ENCODE measurements at places on chromosomes 3 and 15.

DNA sequence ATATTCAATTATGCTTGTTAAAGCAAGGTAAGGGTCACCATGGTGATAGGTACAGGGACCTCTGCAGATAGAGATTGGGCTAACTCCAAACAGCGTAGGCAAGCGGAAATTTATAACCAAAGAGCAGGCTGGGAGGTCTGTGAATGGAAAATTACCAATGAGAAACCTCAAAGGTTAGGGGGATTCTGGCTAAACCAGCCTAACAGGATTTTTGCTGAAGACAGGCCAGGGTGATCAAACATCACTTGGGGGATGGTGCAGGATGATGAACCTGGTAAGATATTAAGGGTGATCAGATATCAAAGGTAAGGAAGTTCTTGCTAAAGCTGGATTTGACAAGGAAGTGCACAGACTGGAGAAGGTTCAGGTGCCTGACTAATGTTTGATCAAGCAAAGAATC is 35.3 kb upstream of the SNRPN start:
- DNase-seq = no peak

DNA sequence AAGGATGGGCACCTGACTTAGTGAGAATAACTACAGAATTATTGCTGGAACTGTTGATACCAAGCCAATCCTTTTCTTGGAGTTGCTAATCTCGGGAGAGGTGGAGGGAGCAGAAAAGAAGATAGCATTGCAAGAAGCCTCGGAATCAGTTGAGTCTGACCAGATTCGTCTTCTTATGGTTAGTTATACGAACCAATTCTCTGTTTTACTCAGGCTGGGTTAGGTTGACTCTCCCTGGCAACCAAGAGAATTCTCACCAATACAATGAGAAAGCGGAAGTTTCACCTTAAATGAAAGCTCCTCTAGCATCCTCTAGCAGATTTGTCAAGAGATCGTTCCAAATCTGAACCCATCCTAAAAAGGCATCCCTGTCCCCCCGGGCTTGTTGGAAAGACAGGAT is 43.5 kb upstream of the UBE2E1 start:
- no peak for DNase-seq

DNA sequence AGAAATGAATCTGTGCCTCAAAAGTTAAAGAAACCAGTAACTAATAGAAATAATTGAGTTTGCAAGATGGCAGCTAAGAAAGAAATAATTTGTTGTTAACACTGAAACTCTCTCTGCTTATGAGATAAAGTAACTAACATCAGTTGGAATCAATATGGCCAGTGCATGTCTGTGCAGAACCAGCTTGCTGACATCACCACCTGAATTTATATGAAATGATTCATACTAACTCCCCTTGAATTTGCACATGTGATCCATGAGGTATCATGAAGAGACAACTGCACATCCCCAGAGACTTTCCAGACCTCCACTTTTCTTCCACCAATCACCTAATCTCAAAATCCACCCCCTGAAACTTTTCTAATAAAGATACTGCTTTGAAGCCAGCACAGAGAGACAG is 10.3 kb upstream of the SLC25A38 start:
- no peak for DNase-seq

DNA sequence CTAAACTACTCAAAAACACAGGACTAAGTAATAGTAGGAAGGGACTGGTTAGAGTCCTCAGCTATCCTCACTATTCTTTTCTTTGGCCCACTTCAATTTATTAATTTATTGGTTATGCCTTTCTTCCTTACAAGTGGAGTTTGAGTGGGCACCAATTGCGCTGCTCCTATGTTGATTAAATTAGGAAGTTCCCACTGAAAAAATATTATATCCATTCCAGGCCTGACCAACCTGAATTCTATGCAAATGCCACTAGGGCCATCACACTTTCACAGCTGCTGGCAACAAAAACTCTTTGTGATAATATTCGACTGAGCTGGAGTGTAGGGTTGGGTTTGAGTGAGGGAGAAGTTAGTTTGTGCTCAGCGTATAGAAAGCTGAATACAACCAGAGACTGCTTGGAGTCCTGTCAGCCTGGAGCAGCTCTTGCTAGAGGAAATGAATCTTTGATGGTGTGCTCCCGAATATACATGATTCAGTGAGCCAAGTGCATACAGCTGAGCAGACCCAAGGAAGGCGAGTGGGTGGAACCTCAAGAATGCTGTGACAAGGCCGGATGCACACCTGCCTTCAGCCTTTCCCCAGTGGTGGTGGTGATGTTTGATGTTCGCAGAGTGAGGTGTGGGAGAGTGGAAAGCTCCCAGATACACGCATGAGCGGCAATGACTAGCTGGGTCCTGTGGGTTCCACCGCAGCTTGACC is 1.5 kb downstream of the ARHGEF3 start:
- DNase-seq = peak; percentile 60

DNA sequence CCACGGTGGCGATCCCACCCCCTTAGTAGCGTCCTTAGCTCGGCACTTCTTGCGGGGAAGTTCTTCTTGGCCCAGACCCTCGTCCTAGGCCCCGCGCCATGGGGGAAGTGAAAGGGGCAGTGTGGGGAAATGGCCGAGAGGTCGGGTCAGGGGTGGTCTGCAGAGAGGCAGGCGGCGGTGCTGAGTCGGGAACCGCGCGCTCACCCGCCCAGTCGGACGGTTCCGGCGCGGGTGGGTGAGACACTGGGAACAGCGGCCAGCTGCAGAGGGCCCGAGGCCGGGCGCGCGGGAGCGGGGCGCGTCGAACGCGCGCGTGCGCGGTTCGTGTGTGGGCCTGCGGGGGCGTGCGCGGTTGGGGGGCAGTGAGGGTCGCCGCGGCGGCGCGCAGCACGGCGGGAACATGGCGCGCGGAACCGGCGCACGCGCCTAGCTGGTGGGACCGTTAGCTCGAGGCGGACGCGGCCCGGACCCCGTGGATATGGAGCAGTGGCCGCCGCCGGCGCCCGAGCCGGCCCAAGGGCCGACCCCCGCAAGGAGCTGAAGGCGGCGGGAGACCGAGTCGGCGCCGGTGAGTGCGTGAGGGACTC is 246.9 kb downstream of the GOLGA6L6 start:
- DNase-seq = no peak

- no peak for DNase-seq
These were observed 147.2 kb upstream of the TPM1 start for GRCh38 chr15:62895139-62895866.

DNA sequence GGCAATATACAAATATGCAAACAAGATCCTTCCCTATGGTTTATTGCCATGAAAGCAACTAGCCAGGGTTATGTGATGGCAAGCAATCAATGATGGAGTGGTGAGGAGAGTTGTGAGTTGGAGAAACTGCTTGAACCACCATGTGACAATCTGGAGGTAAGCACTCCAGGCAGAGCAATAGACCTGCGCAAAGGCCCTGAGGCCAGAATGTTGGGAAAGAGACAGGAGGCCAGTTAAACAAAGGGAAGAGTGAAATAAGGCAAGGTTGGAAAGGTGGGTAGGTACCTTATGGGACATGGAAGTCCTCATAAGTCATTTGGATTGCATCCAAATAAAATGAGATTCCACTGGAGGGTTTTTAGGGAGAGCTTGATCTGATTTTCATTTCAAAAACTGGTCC is 80.0 kb upstream of the WNT5A start:
- DNase-seq = no peak

DNA sequence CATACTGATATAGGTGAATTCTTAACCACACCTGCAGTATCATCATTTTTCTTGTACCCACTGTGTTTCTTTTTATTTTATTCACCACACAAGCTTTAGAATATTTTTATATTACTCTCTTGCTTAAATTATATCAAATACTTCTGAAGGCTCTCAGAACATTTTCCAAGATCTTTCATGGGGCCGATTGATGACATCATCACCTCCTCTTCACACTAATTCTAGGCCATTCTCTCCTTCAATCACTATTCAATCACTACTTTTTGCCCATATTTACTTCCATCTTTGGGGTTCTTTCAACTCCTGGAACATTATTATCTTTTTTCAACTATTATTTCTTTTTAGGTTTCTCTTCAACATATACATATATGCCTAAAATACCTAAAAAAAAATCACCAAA is 1438.8 kb upstream of the ALCAM start:
- DNase-seq = no peak

GRCh38 chr15:87038404-87038803 is 958.7 kb downstream of the AGBL1 start:
- no peak for DNase-seq

- DNase-seq = no peak
These were observed 11.3 kb upstream of the TMEM115 start for GRCh38 chr3:50370594-50370993.

GRCh38 chr15:59401824-59402569 is 29.3 kb upstream of the MYO1E start:
- DNase-seq = no peak

DNA sequence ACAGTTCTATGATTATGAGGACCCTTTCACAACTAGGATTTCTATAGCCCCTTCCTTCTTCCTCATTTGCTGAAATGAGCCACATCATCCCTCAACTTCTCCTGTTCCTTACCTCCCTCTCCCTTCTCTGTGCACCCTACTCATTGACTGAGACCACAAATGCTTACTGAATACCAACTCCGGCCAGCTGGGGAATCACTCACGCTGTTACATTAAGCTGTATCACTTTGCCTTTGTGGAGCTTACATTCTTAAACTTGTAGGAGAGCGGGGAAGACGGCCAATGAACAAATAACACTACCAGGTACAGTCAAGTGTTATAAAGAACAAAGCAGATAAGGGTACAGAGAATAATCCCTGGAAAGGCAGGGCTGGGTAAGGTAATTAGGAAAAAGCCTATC is 5.7 kb downstream of the SUCLG2 start:
- no peak for DNase-seq

GRCh38 chr3:32602206-32602605 is 31.5 kb upstream of the DYNC1LI1 start:
- DNase-seq = no peak

DNA sequence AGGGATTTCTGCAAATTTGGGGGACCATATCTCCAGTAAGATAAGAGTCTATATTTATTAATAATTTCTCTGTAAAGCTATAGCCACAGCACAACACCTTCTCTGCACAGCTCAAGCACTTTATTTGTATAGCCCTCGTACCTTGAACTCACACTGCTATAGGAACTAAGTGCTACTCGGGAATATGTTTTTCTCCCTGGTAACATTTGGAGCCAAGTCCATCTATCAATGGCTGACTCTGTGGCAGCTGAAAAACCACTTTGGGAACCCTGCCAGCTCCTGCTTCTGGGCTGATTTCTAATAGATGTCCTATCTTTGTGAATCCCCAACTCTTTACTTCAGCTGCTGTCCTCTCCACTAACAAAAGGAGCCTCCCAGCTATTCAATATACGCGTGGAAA is 298.5 kb downstream of the GBE1 start:
- no peak for DNase-seq

Measured in stimulated activated CD4-positive, alpha-beta T cell treated with anti-CD3 and anti-CD28 coated beads, Interleukin-1b, Interleukin-23, amount 100 ng/mL, for 1 hour (primary cell).